AG10803 (cell line): ENCODE measurements at places on chromosomes 16 and 17.

- peak; percentile 25 for DNase-seq
These were observed 77.0 kb downstream of the CACNG1 start for GRCh38 chr17:67121316-67121891.

- DNase-seq = no peak
These were observed 467.8 kb downstream of the SLC39A11 start for GRCh38 chr17:72624652-72625051.

DNA sequence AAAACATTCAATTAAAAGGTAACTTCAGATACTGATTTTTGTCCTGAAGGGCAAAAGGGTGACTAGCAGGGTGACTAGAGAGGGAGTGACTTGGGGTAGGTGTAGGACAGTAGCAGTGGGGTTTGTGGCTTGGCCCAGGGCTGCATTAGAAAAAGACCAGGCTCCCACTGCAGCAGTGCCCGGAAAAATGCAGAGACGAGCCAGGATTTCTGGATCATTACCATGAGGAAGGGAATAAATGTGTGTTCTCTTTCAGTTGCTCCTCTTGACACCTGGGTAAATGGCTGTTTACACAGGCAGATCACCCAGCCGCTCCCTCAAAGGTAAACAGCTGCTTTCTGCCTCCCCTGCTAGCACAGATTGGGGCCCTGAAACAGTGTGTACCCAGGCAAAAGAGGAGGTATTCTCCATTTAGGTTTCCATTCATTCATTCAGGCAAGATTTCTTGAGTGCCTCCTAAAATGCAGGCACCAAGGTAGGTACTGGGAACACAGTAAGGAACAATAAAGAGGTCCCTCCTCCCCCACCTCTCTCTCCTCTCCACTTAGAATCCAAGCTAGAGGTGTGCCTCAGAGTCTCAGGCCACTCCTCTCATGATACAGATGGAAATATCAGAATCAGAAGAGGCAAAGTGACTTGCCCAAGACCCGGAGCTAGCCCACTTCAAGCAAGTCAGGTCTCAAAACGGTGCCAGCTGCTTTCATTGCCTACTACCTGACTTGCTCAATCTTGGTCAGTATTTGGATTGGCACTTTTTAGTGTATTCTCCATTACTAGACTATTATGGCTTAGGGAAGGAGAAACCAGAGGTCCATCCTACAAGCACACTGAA, 15.2 kb upstream of the TOX3 start:
- DNase-seq = no peak

DNA sequence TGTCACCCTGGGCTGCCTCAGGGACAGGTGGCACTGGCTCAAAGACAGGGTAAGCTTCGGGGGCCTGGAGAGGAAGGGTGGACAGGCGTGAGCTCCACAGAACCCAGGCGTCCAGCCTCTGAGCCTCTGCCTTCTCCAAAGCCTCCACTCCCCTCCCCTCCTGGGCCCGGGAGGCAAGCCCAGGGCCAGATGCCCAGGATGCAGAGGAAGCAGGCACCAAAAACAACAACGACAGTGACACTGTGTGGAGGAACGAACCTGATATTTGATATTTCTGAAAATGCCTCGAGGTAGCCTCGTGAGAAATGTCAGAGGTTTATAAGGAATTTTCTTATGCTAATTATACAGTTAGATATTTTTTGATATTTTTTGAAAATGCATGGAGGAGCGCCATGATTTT, 6.0 kb downstream of the BCL7C start:
- no peak for DNase-seq

DNA sequence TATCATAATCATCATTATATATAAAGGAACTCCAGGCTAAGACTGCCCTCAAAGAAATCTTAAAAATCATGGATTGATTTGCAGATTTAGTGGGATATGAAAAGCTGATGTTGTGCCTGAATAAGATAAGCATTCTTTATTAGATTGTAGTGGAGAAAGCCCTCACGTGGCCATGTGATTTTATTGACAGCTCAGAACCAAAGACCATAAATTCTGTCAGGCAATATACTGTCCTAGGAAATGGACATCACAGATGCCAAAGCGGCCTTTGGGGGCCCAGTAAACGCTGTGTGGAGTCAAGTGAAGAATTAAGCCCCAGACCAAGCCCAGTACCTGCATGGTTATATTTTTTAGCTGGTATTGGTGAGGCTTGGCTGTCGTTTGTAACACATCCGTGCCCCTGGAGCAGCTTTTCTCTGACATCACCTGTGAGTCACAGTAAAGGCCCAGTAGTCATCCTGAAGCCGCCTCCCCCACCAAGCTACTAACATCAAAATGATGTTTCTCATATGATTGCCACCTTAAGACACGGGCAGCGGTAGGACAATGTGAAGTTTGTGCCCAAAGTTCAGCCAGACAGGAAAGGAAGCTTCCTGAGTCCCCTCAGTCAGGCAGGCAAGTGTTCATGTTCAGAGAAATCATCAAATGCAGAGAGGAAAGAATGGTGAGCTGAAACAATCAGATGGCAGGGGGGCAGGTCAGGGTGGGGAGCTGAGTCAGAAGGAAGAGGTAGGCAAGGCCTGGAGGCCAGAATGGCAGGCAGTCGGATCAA, 209.4 kb downstream of the IRX3 start:
- peak; percentile 20 for DNase-seq

DNA sequence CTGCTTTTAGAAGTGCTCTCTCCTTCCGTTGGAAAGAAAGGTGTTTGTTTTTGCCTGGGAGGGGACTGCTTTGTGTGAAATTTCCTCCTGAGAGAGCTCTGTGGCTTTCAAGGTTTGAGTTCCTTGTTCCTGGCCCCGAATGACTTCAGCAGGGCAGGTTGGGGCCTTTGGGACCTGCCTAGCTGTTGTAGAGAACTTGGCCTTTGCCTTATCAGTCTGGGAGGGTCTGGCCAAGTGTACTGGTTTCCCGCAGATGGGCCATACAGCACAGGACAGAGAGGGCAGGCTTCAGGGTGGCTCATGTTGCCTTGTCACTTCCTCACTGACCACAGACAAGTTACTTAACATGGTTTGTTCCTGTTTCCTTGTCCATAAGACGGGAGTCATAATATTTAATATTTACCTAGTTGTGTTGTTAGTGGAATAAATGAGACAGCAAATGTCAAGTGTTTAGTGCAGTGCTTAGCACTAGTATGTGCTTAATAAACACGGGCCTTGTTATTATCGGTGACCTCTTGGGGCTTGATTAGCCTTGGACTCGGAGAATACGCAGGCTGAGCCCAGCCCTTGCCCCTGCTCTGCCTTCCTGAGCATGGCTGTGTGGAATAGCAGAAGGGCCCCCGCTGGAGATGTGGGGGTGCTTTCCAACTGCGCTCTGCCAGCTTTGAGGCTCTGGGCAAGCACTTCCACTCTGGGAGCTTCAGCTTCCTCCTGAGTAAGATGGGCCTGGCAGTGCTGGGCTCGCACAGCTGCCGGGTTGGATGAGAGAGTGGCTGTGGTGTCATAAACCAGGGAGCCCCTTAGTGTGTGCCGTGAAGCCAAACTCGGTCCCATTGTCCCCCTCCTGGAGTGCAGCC, 6.6 kb downstream of the PRSS8 start:
- no peak for DNase-seq

DNA sequence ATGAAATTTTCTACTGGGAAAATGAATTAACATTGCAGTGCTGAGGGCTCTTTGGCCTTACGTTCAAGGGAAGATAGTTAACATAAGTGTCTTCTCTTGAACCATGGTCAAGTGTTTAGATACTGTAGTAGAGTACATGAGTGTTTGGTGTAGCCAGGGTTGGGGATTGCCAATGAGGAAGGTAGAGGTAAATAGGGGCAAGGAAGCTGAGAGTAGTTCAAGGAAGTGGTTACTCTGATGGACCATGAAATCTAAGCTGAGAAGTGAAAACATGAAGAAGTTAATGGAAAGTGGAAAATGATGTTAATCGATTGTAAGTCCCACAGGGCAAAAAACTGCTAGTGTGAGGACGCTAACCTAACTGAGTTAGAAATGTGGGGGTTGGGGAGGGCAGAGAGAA, 249.6 kb upstream of the AXIN2 start:
- DNase-seq = no peak

- DNase-seq = peak; percentile 93
These were observed 11.2 kb upstream of the PLEKHG4 start for GRCh38 chr16:67268136-67268579.

DNA sequence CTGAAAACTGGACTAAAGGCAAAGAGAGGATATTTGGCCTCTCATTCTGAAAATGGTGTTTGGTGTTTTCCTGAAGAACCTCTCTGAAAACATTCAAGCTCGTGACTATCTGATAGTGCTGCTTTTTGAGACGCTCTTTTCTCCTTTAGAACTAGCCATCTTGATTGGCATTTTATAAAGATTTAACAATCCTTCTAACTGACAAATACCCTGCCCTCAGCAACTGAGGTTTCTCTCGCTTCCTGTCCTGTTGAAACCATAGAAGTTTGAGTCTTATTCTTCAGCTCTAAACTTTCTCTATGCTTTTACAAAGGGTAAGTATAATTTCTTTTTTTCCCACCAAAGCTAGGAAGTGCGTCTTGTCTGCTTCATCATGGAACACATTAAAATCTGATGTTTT, 13.3 kb downstream of the CNEP1R1 start:
- DNase-seq = no peak
